ENCODE measurements at places on chromosomes 16 and 17.

GRCh38 chr16:50681021-50681885 lies at the start of gene SNX20:
SNX20 (minus strand) TSS chr16:50681312; CDS start chr16:50677526, 3,786 bp downstream.
- DNase-seq, result no peak

- no peak for DNase-seq
Measured at GRCh38 chr16:53707671-53708070, 3.7 kb downstream of the FTO start.

DNA sequence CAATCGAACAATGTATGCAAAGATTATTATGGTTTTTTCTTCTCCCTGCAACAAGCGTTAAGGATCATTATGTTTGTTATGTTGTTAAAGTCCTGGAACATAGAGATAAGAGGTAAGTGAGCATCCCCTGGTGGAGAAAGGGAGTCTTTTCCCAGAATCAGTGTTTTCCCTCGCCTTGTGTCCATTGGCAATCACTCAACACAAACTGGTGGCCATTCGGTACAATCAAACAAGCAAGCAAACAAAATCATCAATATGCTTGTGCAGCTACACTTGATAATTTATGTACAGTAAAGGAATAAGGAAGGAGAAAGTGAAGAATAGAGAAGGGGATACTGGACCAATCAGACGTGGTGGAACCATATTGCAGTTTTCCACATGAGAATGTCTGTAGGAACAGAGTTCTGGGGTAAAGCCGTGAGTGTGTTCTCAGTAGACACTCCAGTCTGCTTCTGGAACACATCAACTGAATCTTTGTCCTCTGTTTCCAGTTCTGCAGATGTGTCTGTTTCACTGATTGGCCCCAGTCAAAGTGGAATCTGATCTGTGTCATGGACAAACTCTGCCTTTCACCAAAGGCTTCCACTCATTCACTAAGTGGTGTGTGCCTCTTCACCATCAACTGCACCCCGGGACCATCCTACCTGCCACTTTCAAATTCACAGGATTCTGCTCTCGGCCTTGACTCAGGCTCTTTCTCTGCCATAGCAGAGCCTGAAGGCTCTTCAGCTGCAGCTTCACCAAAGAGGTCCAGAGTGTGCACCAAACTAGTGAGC lies 169.5 kb downstream of the AHSP start:
- DNase-seq, result no peak

GRCh38 chr16:15928261-15929104 lies 20.9 kb upstream of the ABCC1 start:
- no peak for DNase-seq

DNA sequence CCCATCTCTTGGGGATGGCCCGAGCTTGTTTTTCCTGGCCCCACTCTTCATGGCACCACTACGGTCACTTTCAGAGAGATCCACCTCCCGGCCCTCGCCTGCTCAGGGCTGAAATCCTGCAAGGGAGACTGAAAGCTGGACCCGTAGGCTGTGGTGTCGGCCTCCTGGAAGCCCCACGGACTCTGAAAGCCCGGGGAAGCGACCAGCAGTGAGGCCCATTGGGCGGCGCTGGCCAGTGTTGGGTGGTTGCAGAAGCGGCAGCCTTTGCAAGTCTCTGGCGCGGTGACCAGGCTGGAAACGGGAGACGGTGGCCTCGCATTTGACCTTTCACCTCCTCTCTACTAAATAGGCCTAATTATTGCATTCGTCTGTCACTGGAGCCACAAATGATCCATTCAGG lies 186.0 kb upstream of the FOXF1 start:
- DNase-seq, result no peak

Data from fibroblast of skin of left biceps (primary cell).